ENCODE measurements at places on chromosomes 7 and 10. TPM values are rescaled to one million over a fixed set of nuclear protein-coding genes. Genes with fewer than 3 reads are reported as not detected.

DNA sequence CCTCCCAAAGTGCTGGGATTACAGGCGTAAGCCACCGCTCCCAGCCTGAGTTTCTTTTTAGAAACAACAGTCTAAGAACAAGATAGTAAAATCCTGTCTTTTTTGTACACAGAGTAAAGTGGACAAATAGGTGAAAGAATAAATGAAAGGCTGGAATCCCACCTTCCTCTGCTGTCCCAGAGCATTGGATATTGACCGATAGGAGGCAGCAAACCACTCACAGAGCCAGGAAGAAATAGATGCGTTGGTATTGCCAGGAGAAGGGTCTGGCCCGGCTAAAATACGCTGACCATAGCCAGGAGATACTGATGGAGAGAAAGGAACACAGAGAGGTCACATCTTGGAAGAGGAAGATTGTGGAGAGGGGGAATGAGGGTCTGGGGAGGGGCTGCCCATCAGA, 11.4 kb upstream of the ZNF12 start:
- DNase-seq, result no peak

DNA sequence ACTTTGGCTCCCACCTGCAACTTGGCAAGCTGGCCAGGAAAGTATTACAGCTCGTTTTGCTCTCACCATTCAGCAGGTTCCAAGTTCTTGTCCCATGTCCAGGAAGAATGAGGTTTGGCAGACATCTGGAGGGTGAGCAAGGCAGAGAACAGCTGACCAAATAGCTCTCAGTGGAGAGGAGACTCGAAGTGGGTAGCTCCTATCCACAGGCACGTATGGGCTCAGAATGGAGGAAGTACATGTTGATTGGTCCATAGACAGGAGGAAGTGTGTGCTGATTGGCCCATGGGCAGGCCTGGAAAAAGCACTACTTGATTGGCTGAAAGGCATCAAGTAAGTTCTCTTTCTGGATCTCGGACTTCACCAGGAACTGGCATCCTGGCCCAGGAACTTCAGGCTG, 3.0 kb upstream of the NCAPG2 start:
- no peak for DNase-seq

GRCh38 chr7:97770850-97771249, 39.0 kb downstream of the TAC1 start:
- DNase-seq, result no peak

GRCh38 chr7:54992871-54993475, 25.8 kb upstream of the EGFR start:
- no peak for DNase-seq

DNA sequence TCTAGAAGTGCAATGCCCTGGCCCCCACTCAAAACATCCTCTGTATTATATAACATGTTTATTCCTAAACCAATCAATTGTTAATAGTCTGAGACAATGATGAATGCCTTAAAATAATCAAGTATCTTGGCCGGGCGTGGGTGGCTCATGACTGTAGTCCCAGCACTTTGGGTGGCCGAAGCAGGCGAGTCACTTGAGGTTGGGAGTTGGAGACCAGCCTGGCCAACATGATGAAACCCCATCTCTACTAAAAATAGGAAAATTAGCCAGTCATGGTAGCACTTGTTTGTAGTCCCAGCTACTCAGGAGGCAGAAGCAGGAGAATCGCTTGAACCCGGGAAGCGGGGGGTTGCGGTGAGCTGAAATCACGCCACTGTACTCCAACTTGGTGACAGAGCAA, 29.4 kb upstream of the CACNA2D1 start:
- no peak for DNase-seq

GRCh38 chr10:81280497-81281479, 594.2 kb upstream of the NRG3 start:
- DNase-seq, result no peak

DNA sequence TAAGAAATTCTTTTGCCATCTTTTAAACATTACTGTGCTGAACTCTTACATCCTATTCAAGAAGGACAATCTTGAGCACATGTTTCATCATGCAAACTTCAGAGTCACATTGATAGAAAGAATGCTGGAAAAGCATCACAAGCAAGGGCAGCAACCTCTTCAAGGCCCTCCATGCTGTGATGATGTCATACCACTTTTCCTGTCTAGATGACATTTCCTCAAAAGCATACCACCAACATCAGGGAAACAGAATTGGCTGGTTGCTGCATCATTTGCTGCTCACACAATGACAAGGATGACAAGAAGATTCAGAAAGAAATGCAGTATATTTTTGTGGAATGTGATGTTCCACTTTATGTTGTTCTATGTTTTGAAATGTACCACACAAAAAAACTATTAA, 37.6 kb downstream of the CYP2C8 start:
- DNase-seq, result no peak

- DNase-seq, result no peak
Measured at GRCh38 chr7:31336202-31337001, 4.1 kb downstream of the NEUROD6 start.

DNA sequence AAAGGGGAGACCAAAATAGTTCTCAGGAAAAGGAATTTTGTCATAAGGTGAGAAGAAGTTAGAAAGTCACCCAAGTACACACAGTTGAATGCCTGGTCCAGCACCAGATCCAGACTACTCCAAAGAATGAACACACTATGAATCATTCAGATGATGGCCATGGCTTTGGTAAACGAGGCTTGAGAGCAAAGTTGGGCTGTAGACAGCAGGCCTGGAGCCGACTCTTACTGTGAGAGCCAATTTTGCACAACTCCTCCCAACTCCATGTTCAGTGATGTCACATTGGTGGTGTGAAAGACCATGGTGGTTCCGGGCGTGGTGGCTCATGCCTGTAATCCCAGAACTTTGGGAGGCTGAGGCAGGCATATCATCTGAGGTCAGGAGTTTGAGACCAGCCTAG, 131.6 kb downstream of the PKD1L1 start:
- no peak for DNase-seq

DNA sequence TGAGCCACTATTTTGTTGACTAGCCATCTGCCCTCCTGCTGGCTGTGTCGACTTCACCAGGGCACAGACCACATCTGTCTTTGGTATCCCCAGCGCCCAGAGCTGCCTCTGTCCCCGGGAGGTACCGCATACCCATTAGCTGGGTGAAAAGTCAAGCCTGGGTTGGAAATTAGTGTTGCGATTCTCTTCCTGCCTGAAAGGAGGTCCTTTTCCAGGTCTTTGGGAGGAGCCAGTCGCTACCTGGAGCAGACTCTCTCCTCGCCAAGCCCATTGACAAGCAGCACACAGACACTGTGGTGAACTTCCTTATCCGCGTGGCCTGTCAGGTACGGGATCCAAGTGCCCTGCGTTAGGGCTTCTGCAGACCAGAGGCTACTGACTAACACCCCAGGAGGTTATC, 79.4 kb downstream of the TRRAP start:
- DNase-seq, result no peak

DNA sequence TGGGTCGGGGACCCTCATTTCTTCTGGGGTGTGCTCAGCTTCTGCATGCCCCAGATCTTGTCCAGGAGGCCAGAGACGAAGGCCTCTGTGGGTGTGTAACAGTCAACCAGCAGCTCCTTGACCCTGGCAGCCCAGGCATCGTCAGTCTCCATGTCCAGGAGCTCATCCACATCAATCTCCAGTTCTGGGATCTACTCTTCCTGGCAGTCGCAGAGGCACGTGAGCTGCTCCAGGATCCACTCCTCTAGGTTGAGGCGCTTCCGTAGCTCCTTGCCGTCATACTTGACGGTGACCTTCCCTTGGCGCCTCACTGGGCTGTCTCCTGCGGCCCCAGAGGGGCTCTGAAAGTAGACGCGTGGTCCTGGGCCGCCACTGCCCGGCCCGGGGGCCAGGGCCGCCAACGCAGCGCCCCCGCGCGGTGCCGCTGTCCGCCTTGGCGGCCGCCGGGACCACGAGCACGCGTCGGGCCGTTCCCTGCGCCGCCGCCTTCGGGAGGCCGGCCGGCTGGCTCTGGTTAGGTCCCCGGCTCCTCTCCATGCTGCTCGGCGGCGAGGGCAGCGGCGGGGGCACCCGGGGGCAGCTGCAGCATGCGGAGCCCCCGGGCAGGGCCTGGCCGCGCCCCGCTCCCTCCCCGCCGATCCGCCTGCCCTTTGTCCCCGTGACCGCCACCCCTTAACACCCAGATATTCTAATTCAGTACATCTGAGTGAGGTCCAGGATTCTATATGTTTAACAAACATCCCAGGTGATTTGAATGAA, 170.5 kb downstream of the SEPTIN7 start:
- peak; percentile 38 for DNase-seq

- DNase-seq, result no peak
Measured at GRCh38 chr7:136692221-136692620, 176.2 kb upstream of the CHRM2 start.

GRCh38 chr7:15495170-15495569, 66.6 kb downstream of the AGMO start:
- DNase-seq, result peak; percentile 28

DNA sequence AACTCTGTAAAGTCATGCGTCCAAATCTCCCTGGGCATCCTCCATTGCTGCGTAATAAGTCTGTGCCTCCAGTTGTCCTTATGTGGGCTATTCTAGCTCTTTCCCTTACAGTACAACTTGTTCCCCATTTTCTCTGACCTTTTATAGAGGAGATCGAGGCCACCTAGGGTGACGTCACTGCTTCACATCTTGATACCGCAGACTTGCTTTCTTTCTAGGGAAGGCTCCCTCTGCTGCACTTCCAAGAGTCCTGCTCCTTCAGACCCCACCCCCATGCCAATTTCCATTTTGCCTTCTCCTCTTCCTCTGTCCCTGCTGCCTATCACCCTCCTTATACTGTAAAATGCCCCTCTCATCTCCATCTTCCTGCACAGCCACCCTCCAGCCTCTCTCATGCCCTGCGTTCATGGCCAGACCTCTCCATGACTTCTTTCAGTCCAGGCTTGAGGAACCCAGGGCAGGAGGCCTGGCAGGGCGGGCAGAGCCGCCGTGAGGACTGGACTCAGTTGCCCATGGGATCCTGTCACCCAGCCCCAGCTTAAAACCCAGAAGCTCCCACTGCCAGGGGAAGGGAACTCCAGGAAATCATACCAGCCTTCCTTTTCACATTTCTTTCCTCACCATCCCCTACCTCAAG, 57.5 kb downstream of the CAMK1D start:
- no peak for DNase-seq

- DNase-seq, result no peak
Measured at GRCh38 chr7:84941291-84941690, 245.6 kb downstream of the SEMA3D start.

DNA sequence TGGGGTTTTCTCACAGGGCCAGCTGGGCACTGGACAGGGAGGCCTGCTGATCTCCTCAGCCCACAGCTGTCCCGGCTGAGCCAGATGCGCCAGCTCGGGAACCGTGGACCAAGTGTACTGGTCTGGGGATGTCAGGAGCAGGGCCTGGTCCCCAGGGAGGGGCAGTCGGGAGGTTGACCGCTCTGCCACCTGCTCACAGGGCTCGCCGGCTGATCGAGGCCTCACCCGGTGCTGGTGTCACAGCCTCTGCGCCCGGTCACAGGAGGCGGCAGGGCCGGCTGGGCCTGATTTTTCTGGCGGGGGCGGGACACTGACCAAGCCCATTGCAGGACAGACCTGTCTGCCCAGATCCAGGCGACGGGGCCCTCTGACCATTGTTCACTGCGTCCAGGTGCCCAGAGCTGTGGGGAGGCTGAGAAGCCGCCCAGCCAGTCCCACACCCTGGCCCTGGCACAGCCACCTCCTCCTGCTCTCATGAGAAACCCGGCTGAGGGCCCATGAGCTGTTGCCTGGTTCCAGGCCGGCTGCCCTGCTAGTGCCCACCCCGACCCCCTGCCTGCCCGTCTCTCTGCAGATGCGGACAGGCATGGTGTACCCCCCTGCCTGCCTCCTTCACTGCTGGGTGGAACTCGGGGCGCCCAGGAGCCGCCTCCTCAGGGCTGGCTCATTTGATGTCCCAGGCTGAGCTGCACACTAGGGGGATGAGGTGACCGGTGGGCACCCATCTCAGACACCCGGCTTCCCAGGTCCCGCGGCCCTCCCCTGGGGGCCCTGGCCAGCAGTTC, 3.0 kb upstream of the TMEM184A start:
- no peak for DNase-seq

GRCh38 chr10:35005868-35006267, 84.3 kb downstream of the CUL2 start:
- DNase-seq, result peak; percentile 79

DNA sequence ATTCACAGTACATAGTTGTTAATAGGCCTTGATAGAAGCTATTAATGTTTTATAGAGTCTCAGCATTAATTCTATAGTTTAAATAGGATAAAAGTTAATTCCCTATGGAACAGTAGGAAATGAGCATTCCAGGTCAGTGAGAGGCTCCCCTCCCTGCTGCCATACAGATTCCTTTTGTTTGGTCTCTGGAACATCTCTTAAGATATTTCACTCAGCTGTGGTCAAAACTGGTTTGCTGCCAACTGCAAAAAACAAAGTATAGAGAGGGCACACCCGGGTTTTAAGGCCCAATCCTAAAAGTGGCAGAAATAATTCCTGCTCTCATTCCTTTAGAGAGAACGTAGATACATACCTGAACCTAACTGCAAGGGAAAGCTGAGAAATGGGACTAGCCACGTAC, 51.3 kb downstream of the MDFIC start:
- DNase-seq, result no peak

GRCh38 chr7:129858490-129858889, 94.3 kb downstream of the UBE2H start:
- DNase-seq, result no peak

GRCh38 chr10:77943121-77943901, 16.8 kb upstream of the DLG5 start:
- DNase-seq, result peak; percentile 48

DNA sequence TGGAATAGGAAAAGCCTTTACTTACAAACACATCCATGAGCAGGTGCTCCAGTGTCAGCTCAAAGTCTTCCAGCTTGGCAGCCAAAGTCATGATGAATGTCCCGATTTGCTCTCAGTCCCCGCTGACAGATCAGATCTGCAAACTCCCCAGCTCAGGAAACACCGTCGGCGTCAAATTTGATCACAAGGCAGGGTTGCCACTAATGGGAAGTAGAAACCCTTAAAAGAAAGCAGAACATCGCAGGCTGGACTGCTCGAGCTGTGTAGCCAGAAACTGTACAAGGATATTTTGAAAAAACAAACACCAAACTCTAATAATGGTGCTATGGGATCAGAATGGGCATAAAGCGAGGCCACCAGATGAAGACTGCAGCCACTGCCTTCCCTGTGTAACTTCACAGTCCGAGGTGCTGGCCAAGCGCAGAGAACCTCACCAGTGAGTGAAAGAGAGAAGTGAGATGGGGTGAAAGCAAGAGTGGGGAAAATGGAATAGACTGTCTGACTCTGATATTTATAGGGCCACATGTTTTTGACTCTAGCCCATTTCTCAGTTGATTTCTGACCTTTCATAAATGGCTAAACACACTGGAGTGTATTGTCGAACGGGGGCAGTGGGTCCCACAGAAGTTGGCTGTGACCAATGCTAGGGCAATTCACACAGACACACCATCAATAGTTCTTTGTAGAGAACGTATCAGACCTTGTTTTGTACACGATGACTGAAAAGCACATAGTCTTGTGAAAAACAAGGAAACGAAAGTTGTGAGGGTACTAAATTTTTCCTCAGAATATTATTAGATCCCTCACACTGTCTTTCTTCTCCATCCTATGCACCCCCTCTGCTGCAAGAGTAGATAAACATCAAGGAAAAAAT, 306.2 kb downstream of the FRMD4A start:
- no peak for DNase-seq

Gene OR2A42
- not detected for total RNA-seq

Gene BLNK
- total RNA-seq, result not detected

Gene TFAM
- total RNA-seq, result 39.0 TPM

Gene COA1
- 47.3 TPM for total RNA-seq

Gene MRC1
- 156 TPM for total RNA-seq

Gene KLHDC10
- total RNA-seq, result 26.9 TPM

Gene PARP12
- 107 TPM for total RNA-seq

Gene ZNF117
- 4.8 TPM for total RNA-seq

Gene KBTBD2
- 71.3 TPM for total RNA-seq

Gene FXYD4
- total RNA-seq, result not detected

Gene BMPER
- total RNA-seq, result 0.70 TPM

Gene PON1
- total RNA-seq, result not detected
